RPMI7951 (cell line): ENCODE measurements at places on chromosomes 5 and 9. TPM values are rescaled to one million over a fixed set of nuclear protein-coding genes. Genes with fewer than 3 reads are reported as not detected.

DNA sequence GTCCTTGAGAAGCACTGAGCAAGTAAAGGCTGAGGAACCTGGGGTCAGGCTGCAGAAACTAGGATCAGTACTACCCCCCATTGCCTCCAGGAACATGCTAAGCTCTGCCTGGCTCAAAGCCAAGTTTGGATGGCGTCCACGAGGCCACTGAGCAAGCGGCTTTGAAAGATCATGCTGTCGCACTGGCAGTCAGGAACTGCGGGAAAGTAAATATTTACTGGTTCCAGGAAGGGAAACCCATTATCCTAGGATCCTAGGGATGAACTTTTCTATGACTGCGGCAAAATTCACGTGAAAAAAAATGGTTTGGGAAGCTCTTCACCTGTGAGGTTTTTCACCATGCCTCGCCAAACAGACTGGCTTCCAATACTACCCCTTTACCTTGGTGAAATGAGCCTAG is 75.3 kb upstream of the PJA2 start:
- peak; percentile 8 for DNase-seq

DNA sequence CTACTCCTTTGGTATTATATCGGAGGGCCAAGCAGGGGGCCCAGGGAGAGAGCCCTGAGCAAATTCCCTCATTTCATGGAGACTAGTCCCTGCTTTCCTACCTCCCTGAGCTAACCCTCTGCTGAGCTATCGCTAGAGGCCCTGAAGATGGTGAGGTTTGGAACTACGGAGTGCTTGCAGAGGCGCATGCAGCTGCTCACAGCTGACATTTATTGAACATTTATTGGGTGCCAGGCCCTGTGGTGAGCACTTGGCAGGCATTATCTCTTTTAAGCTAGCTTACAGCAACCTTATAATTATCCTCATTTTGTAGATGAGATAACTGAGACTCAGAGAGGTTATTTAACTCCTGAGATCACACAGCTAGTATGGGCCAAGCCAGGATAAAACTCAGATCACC is 9.8 kb downstream of the FAT2 start:
- no peak for DNase-seq

GRCh38 chr5:114719268-114719667 is 357.4 kb downstream of the KCNN2 start:
- DNase-seq: no peak

The NEURL1B gene
- 3.8 and 5.9 TPM in 2 replicates for total RNA-seq

- no peak for DNase-seq
Measured at GRCh38 chr9:1718836-1719235, 296.3 kb upstream of the SMARCA2 start.
